ENCODE measurements at places on chromosomes 1 and 21.
A peak's percentile ranks its signal among the peaks of the same experiment; 100 is the strongest.

DNA sequence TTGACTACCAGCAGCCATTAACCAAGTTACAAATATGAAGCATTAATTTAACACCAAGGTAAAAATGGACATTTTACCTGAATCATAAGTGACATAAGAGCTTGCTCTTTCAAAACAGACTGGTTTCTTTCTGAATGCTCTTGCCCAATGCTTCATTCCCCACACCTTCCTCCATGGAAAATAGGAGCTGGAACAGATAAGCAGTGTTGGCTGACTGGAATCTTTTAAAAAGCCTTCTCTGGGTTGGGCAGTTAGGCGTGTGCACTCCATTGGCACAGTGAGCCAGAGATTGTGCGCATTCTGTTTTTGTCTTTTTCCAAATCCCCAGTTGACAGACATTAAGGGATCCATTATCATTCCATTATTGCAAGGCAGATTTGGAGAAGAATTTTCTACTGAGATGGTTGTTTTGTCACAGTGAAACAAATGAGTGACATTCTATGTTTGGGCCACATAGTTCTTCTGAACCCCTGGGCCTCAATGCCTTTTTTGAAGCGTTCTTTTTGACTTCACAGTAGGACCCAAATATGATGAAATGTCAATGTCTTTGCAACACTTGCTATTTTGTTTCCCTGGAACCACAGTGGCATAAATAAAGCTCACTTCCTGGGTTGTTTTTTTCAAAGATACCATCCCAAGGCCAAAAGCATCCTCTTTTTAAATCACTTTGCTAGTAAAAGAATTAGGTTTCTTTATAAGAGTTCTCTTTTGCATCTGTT, 32.3 kb downstream of the LRRC8B start:
- no peak for DNase-seq

DNA sequence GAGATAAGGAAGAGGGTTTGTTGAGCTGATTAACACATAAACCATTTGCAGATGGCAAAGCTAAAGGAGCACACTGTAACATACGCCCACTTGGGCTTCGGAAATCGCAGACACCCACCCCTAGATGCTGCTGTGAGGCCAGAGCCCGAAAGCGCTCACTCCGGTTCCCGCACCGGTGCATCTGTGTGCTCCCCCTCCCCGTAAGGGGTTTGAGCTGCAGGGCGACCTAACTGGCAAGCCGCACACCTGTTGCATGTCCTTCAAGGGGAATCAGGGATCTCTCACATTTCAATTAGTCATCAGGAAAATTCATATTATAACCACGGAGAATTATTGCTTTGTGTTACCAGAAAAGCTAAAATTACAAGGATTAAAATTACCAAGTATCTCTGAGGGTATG, 1.4 kb upstream of the CFH start:
- no peak for DNase-seq

- no peak for DNase-seq
These were observed 119.3 kb upstream of the BACE2 start for GRCh38 chr21:41048623-41049022.

- no peak for DNase-seq
These were observed 32.2 kb downstream of the SOX13 start for GRCh38 chr1:204105131-204105515.

DNA sequence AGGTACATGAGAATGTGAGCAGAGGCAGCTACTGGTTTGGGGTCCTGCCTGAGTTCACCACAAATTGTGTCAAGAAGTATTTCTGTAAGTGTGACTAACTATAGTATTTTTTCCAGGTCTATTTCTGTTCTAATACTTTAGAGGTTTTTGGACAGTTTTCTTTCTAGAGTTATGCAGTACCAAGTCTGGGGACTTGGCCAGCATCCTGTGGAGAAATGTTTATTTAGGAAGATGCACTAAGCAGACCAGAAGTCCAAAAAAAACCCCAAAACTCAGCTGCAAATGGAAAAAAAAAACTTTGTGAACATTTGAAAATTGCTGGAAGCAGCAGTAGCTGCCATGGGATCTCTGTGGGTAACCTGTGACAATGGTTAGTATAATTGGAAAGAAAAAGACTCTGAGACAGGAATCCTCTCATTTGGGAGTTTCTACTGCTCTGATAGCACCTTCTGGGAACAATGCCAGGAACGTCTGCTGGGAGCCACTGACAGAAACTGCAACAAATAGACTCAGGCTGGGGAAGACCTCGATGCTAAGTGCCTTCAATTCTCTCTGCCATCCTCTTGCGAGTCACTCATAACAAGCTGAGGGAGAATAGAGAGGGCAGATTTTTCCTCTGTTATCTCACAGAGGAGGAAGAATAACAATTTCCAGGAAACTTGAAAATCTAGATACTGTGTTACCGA, 37.6 kb downstream of the OR10R2 start:
- peak; percentile 6 for DNase-seq

DNA sequence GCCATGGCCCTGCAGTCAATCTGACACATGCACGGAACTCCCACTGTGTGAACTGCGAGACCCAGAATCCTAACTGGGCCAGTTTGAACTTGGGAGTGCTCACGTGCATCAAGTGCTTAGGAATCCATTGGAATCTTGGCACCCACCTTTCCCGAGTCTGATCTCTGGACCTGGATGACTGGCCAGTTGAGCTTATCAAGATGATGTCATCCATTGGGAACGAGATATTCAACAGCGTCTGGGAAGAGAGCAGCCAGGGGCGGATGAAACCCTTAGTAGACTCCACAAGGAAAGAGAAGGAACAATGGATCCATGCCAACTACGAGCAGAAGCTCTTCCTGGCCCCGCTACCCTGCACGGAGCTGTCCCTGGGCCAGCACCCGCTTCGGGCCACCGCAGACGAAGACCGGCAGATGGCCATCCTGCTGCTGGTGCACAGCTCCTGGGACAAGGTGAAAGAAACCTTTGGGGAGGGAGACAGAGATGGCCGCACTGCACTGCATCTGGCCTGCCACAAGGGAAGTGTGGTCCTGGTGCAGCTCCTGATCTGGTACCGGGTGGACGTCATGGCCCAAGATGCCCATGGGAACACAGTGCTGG, 3.1 kb upstream of the TDRD5 start:
- DNase-seq: no peak

DNA sequence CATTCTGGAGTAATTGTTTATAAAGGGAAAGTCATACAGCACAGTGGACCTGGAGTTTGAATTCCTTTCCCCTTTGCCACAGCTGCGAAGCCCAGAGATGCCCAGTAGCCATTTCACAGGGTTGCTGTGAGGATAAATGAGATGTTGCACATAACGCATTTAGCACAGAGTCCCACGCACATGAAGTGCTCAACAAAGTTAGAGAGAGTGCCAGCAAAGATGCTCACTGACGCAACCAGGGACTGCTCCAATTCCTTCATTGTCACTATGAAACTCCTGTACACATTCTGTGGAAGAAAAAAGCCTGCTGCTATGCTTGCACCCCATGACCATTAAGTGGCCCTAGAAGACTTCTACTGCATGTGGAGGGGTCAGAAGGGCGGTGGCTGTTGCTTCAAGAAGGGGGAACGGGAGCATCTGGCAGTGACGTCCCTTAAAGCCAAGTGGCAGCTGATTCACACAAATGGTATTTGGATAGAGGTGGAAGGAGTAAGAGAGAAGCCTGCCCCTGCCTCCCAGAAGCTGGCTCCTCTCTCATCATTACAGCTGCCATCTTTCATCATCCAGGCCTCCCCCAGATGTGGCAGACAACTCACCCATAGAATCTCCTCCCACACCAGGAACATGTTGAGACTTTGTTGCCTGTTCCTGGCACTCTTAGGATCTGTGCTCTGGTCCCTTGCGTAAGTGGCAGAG, 26.5 kb upstream of the VAV3 start:
- peak; percentile 36 for DNase-seq

GRCh38 chr1:205379056-205379455, 22.3 kb upstream of the KLHDC8A start:
- no peak for DNase-seq

GRCh38 chr1:247471445-247472016, 13.6 kb upstream of the OR2B11 start:
- DNase-seq: no peak

DNA sequence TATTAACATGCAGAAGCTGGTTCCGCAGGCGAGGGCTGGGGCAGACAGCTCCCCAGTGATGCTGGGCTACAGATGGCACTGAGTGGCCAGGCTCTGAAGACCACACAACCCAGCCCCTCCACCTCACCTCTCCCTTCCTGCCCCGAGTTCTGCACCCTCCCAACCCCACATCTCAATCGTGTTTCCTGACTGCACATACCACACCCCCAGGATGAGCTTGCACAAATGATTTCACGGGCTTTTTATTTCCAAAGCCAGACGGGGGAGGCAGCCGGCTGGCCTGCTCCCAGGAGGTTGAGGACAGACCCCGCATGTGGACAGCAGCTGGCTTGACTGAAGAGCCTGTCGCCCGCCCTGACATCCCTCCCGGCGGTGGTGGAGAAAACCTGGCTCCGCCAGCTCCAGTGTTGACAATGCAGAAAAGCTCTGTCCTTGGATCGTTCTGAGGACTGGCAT, 21.4 kb upstream of the ALDH4A1 start:
- peak; percentile 44 for DNase-seq

DNA sequence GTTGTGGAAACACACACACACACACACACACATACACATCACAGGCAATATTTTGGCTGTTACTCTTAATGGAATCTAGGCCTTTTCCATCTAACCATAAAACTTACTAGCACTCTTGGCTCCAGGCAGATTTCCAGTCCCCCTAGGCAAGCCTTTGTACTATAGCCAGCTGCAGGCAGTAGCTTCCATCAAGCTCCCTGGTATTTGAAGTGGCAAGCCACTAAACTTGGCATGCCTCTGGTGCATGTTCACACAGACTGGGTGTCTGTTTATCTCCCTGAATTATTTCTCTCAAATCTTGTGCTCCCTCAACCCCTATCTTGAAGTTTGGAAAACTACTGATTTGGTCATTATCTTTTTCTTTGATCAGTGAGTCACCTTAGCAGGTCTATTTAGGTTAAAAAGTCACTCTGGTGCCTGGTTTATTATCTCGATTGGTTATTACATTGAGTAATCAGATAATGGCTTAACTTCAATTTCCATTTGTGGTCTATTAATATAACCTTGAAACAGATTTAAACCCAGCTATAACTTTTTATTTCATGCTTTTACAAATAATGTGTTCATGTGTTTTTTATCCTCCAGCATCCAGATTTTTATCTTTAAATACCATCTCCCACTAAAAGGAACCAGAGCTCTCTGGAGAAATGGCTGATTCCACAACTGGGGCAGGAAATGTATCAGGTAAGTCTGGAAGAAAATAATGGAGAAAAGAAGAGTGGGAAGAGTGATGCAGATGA, 2.7 kb upstream of the RBM15 start:
- no peak for DNase-seq

DNA sequence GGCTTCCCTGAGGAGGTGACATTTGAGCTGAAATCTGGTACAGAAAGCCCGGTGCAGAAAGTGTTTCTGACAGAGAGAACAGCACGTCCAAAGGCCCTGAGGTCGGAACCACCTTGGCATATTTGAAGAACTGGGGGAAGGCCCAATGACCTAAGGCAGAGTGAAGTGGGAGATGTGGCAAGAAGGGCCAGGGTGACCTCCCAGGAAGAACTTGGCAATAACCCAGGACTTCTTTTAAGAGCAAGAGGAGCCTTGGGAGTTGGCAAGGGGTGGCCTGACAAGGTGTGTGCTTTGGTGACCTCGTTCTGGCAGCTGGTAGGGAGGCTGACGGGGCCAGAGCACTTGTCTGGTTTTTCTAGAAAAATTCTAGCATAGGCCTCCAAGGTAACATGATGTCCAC, 23.4 kb downstream of the TTC39A start:
- DNase-seq: no peak

- peak; percentile 75 for DNase-seq
These were observed 38.6 kb downstream of the GADD45A start for GRCh38 chr1:67723620-67724019.

- peak; percentile 96 for DNase-seq
These were observed 61.5 kb downstream of the CD58 start for GRCh38 chr1:116508984-116509980.

- DNase-seq: no peak
These were observed 367.1 kb downstream of the PBX1 start for GRCh38 chr1:164926107-164926506.

DNA sequence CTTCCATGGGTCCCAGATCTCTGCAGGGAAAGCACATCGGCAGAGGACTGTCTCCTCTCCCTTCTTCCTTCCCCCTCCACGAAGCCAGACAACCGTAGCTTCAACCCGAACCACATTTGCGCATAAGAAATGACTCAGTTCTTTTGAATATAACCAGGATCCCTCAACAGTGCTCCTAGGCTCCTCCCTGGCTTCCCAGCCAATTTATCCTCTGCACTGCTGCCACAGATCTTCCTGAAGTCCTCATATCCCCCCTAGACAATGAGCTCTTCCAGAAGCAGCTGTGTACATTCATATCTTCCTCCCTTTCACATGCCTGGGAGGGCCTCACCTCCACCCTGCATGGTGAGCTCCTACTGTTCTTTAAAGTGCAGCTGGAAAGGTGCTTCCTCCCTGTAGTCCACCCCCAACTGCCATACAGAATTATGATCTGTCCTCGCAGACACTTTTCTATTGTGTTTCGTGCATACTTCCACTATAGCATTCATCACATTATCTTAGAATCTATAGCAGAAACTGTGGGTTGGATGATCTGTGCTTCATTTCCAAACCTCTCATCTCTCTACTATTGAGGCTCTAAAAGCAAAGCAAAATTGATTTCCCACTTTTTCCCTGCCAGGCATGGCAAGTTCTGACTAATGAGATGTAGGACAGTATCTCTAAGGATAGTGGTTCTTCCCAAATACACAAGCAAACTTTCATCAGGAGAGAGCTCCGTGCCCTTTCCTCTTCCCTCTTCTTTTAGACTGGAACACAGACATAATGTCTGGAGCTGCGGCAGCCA, 179.3 kb upstream of the HMGB4 start:
- peak; percentile 4 for DNase-seq

- DNase-seq: no peak
These were observed 2.0 kb upstream of the MTARC1 start for GRCh38 chr1:220784751-220785150.

- no peak for DNase-seq
These were observed 22.5 kb upstream of the IPP start for GRCh38 chr1:45772971-45773370.

DNA sequence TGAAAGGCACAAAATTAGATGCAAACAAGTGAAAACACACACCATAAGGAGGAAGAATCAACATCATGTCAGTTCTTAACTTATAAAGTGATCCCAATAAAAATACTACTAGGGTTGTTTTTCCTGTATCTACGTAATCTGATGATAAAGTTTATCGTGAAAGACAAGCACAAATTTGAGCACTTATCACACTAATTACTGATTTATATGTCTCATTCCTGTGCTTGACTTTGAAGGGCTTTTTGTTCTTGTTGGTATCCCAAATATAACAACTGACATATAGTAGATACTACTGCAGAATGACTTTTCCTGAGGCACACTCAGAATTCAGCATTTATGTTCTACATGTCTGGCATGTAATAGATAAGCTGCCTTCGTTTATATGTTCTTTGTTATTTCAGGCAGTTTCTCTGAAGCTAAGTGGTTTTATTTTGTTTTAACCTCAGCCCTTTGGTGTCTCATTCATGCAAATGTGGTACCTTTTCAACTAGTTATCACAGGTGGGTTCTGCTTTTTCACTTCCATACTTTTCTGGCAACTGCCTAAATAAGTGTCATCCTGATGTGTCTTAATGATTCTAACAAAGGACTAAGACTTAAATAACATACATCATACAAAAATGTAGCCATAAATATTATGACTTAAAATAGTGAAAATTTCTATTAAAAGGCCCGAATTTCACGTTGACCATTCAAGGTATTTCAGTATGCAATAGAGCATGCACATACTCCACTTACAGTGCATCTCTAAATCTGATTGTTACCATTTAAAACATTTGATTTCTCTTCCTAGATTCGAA, 73.2 kb downstream of the LRRC8C start:
- DNase-seq: no peak
